ENCODE measurements at places on chromosomes 5 and 9.

DNA sequence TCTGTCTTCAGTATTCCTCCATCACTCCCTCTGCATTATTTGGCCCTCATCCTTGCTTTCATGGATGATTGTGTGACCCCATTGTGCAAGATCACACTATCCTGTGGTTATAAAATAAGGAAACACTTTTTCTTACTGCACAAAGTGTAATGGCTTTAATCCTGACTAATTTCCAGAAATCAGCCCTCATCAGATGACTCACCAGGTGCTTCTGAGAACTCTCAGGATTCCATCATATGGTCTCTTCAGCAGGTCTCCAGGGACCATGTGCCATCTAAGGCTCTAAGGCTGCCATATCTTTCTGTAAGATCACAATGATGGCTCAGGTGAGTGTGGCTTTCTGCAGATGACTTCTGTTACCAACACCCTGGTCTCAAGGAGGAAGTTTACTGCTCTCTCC, 27.3 kb upstream of the FER start:
- no peak for DNase-seq

DNA sequence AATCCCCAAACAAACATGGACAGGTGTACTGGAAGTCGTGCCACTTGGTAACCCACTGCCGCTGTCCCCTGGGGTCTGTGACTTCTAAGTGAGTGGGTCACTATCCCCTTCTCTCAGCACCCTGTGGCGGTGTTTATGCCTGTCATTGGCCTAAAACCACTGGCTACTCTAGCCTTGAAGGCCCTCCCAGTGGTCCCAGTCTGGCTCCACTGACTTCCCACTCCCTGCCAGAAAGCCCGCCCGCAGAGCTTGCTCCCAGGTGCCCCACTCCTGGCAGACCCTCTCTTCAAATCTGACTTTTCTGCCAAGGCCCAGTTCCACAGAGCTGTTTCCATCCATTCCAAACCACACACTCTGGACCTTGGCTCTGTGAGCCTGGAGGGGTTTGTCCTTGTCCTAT, 274.5 kb downstream of the HSPA4 start:
- no peak for DNase-seq

DNA sequence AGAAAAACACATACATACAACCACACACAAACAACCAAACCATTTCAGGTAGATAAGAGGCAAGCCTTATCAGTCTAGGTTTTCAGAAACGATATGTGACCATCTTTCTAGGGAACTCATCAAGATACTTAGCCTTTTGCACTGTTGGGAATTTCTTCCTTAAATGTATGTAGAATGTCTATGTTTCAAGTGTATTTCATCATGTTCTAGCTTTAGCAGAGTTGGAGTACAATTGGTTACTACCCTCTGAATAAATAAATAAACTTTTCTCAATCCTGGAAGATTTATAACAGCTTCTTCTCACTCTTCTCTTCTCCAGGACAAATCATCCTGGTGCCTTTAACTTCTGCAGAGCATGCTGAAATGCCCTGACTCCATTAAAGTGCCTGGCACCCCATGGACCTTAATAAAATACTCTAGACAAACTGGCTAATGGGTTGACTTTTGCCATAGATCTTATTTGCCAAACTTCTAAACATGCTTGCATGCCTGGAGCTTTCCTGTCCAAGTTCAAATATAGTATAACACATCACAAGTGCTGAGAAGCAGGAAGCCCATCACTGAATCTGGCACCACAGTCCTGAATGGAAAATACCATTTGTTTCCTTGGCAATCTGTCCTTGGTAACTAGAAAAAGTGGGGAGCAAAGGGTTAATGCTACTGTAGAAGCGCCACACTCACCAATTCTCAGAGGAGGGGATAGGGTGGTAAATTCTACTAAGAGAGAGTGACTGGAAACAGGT, 33.1 kb upstream of the ZNF462 start:
- DNase-seq, result peak; percentile 1

DNA sequence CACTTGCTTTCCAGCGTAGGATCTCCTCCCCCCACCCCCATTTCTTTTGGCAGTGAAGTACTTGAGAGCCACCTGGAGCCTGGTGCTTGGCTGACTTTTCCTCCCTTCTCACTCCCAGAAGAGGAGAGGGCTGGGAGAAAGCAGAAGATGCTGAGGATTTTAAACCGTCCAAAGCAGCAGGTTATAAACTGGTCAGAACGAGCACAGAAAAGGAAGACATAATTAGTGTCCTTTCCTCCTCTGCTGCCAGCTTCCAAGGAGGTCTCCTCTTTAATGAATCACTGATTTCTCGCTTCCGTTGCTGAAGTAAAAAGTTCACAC, 563 bp upstream of the FGF10 start:
- no peak for DNase-seq

GRCh38 chr5:79241535-79241979, 5.6 kb downstream of the JMY start:
- DNase-seq, result no peak

- no peak for DNase-seq
Measured at GRCh38 chr5:6730407-6730806, 17.2 kb downstream of the TENT4A start.
